ENCODE measurements at places on chromosomes 6 and 20.

- peak; percentile 50 for DNase-seq
Measured at GRCh38 chr20:10433014-10433622, 904 bp downstream of the MKKS start.

- DNase-seq: peak; percentile 62
Measured at GRCh38 chr20:35111141-35111888, 18.7 kb upstream of the TRPC4AP start.

GRCh38 chr6:3789018-3789895 is 37.7 kb upstream of the PXDC1 start:
- no peak for DNase-seq

GRCh38 chr6:53100561-53100960 is 35.4 kb downstream of the FBXO9 start:
- no peak for DNase-seq

- no peak for DNase-seq
Measured at GRCh38 chr20:6613280-6613861, 154.1 kb upstream of the BMP2 start.

GRCh38 chr6:40764726-40765125 is 177.6 kb upstream of the LRFN2 start:
- no peak for DNase-seq

DNA sequence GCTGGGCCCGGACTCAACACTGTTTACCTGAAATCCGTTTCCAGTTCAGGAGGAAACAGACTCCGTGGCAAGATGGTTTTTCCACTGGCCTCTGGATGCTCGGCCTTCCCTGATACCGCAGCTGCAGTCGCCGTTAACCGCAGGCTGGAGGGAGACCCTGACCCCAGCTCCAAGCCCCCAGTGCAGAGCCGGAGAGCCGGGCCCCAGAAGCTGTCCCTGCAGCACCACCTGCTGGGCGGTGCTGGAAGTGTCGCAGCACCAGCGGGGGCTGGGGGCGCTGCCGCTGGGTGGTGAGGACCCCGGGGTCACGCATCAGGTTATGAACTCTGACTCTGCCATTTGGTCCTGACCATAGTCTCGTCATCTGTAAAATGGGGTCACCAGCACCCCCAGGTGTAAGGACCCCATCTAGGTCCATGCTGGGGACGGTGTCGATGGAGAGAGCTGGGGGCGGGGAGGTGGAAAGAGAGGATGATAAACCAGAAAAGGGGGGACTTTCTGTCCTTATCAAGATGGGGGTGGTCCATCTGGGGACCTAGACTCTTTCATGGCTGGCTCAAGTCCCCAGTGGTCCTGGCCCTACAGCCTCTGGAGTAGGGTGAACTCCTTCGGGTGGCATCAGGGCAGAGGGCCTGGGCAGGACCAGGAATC is 20.8 kb upstream of the CHRNA4 start:
- peak; percentile 18 for DNase-seq

- DNase-seq: no peak
Measured at GRCh38 chr20:21101453-21101931, 4.7 kb downstream of the LINC00237 start.

DNA sequence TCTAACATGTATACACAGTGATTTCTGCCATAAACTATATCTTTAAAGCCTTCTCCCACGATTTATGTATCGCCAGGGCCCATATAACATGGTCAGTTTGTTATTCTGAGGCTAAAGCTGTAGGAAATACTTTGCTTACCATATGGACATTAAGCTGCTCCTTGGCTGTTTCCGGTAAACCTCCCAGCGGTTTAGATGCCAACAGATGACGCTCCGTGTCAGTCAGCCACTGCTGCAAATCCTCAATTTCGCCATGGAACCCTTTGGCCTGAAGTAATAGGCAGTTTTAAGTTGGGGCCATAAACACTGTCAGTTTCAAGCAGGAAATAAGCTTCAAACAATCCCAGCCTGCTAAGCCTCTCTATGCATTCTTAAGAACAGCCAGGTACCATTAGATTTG is 145.4 kb downstream of the DST start:
- no peak for DNase-seq

DNA sequence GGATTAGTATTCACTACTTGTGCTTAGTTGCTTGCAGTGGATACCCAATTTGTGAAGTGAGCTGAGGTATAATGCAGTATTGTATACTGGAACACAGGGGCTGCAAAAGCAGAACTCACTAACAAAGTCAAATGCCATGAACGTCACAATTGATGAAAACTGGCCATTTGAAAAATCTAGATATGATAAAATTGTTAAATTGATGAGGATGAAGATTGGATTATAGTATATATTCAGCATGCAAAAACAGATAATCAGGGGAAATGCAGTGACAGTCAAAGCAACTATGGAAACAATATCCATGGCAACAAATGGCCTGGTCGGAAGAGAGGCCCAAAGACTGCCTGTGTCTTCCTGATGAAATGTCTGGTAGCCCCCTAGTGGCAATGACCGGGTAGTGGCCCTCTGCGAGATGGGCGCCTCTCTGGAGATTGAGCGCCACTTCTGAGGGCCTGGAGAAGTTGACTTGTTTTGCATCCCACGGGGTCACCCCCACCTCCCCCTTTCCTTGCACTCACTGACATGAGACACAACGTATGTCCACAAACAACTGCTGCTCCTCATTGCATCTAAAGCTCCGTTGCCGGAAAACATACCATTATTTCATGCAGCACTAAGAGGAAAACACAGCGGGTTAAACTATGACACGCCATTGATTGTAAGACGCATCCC is 43.6 kb downstream of the C6orf15 start:
- peak; percentile 73 for DNase-seq

GRCh38 chr20:1803061-1803931 is 91.9 kb upstream of the SIRPA start:
- peak; percentile 72 for DNase-seq

GRCh38 chr6:18334251-18334650 is 52.9 kb upstream of the RNF144B start:
- DNase-seq: no peak

- DNase-seq: no peak
Measured at GRCh38 chr6:49540614-49541013, 9.9 kb upstream of the C6orf141 start.

DNA sequence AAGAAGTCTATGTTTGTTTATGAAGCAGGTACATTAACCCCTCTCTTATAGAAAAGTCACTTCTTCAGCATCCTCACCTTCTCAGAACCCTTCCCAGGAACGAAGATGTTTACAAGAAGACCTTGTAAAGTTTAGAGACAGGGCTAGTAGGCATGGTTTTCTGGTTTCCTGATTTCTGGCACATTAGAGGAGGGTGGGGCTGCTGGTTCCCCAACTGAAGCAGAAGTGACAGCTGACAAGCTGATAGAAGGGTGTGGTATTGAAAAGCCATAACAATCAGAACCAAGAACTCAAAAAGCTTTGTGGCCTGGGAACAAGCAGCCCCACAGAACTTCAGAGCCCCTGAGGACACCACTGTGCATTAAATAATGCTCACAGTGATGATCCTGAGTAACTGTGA is 91.2 kb downstream of the RTN4IP1 start:
- no peak for DNase-seq

DNA sequence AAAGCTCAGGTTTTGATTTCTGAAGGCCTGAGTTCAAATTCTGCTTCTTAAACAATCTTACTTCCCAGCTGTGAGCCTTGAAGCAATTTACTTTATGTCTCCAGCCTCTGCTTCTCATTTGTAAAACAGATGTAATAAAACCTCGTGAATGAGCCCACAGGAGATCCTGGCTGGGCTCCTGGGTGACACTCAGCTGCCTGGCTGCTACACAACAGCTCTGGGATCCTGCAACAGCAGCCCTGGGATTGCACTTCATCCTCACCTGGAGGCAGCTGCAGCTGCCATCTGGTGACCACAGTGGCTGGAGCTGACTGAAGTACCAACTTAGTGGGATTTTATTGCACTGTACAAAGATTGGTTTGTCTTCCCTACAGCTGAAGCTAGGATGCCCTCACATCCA is 98.6 kb downstream of the NDUFAF5 start:
- no peak for DNase-seq

DNA sequence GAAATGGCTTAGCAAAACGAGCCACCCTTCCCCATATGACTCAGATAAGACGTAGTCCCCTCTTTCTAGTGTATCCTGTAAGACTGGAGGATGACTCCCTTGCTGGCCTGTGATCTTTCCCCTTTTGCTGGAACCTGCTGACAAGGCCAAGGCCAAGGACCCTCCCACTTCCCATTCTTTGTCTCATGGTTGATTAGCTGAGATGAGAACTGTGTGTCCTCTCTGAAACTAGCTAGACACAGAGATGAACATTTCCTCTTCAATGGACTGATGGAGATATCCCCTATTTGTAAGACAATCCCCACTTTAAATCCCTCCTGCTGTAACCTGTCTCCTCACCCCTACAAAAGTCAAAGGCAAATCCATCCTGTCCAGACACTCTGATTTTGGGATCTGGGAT is 33.4 kb upstream of the SCRT2 start:
- no peak for DNase-seq

DNA sequence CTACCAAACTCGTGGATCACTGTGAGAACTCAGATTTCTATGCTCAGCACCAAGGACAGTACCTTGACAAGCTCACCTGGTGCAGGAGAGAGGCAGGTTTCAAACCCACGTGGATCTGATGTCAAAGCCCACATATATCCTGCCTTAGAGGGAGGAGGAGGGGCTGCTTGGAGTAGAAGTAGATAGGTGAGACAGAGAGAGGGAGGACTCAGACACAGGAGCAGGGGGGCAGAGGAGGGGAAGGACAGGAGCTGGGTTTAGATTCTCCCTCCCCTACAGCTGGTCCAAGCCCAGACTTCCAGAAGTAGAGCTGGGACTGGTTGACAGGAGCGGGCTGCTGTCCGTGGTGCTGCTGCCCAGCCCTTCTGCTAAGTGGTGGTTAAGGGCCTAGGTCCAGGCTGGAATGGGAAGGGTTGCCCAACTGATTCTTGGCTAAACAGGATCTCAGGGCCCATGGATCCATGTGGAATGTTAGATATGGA is 77.5 kb downstream of the CDH22 start:
- DNase-seq: peak; percentile 21

DNA sequence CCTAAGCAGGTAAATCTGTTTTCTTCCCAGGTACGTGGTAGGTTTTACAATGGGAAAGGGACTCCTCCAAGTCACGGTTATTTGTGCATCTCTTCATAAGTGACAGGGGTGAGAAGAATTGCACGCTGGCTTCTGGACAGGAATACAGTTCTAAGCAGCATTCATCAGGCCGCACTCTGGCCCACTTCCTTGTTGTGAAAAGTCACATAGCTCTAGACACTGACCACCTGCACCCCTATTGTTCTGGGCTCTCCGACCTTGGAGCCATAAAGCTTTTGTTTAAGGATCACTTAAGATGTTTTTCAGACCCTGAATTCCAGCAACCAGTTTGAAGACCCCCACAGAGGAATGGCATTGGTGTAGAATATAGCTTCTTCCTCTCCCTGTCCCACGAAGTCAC is 31.4 kb downstream of the RAMACL start:
- peak; percentile 30 for DNase-seq

DNA sequence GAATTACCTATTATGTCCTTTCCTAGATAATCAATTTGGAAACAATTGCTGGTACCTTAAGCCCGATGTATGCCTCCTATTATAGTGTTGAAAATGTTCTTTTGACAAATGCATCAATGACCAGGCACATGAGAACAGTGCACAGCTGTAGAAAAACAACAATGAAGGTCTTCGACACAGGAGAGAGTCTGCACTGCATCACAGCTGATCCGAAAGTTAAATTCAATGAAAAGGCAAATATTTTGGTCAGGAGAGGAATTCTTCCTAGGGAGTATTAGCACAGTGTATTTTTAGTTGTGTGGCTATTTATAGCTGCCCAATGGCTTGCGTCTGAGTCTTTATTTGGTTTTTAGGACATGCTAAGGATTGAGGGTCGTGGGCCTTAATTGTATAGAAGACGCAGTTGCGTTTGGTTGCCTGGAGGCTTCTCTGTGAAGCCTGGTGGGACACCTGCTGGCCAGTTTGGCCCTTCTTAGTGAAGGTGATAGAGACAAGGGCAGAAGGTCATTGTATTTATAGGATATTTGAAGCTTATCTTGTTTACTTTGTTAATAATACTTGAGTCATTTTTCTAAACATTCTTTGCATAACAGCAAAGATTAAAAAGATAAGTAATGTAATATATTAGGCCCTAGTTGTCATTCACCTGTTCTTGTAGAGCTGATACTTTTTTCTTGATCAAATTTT is 72.3 kb downstream of the CDYL start:
- peak; percentile 56 for DNase-seq

- no peak for DNase-seq
Measured at GRCh38 chr6:33839399-33840047, 35.7 kb upstream of the MLN start.

DNA sequence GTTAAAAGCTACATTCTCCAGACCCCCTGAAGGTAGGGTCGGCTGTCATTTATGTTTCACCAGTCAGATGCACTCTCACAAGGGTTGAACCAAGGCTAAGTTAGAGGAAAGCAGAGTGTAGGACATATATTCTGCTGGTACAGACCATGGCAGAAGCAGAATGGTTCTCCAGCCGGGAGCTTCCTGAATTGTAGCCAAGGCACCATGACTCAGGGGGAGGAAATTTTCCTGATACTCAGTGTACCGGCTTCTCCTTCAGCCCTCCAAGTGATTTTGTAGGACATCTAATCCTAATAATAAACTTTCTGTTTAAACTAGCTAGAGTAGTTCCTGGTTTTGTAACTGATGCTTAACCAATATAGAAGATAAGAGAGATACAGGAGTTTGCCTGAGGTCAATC is 14.2 kb upstream of the SLPI start:
- no peak for DNase-seq

- DNase-seq: no peak
Measured at GRCh38 chr6:139381216-139381865, 6.9 kb upstream of the CITED2 start.

- DNase-seq: no peak
Measured at GRCh38 chr6:41371992-41372831, 36.8 kb downstream of the NCR2 start.

DNA sequence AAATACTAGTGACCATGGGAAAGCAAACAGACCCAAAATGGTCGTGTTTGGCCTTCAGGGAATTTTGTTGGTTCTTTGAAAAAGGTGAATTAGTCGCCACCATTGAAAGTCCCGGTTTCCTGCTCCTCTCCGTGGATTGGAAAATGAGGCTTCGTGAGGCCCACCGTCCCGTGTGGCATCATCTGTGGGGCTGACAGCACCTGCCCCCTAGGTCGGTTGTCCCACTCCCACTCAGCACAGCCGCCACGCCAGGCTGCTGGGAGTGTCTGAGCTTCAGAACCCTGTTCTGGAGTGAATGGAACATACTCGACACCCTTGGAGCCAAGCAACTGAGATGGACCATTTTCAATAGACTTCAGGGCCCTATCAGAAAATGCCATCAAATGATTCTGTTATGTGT is 33.0 kb upstream of the FOXC1 start:
- DNase-seq: no peak

- DNase-seq: no peak
Measured at GRCh38 chr6:30361661-30362060, 16.7 kb downstream of the RPP21 start.

- DNase-seq: no peak
Measured at GRCh38 chr6:106536851-106537250, 92.4 kb downstream of the RTN4IP1 start.

Data from endothelial cell of umbilical vein (primary cell).